ENCODE measurements at places on chromosomes 4 and X.

- DNase-seq = peak; percentile 41
Measured at GRCh38 chr4:17324386-17324830, 187.5 kb downstream of the QDPR start.

DNA sequence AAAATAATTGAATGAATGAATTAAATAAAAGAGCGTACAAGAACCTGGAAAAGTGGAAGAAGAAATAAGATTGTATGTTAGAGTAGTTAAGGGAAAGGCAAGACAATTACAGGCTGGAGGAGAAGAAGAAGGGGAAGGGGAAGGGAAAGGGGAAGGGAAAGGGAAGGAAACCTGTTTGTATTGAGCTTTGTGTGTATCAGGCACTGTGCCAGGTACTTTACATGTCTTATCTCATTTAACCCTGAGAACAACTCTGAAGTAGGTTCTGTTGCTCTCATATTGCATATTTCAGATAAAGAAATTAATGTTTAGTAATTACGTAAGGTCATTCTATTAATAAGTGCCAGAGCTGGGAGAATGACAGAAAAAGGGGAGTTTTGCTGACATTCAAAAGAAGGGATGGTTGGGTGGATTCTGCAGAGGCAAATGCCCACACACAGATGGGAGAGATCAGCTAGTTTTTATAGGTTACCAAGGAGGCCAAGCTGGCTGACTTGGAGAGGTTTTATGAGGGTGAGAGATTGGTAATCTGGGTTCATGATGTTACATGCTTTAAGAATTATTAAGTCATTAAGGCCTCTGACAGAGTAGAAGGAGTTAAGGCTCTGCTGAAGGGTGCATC is 92.3 kb upstream of the LCORL start:
- DNase-seq = no peak

- DNase-seq = no peak
Measured at GRCh38 chr4:29199485-29199884, 1520.7 kb upstream of the PCDH7 start.

- no peak for DNase-seq
Measured at GRCh38 chrX:97452283-97452682, 568.6 kb downstream of the RPA4 start.

- no peak for DNase-seq
Measured at GRCh38 chr4:181688432-181688831, 554.8 kb upstream of the TENM3 start.

All from stimulated activated CD4-positive, alpha-beta T cell treated with anti-CD3 and anti-CD28 coated beads, Interleukin-2, amount 100 ng/mL, for 48 hours (primary cell).